ENCODE measurements at places on chromosomes 13 and 19.

- no peak for DNase-seq
These were observed 17.4 kb upstream of the ATXN8OS start for GRCh38 chr13:70090036-70090723.

DNA sequence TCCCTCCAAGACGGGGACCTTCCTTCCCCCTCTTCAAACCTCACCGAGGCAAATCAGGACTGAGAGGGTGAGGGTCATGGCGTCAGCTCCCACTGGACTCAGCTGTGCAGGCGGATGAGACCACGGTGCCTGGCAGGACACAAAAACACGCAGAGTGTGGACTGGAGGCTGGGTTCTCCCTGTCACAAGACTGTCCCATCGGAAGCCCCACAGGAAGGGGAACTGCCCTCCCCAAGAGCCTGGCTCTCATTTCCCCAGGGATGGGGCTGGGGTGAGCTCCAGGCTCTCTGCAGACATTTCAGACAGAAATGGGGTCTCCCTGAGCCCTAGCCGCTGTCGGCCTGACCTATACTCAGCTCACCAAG lies at the start of gene LILRB5:
Gene LILRB5, minus strand, starts transcription at position 158 of the 365 bp plus-strand sequence. Its CDS starts 80 bp downstream, at position 78.
- DNase-seq, result no peak

GRCh38 chr13:30156826-30157615 lies 150.3 kb downstream of the KATNAL1 start:
- DNase-seq, result no peak

DNA sequence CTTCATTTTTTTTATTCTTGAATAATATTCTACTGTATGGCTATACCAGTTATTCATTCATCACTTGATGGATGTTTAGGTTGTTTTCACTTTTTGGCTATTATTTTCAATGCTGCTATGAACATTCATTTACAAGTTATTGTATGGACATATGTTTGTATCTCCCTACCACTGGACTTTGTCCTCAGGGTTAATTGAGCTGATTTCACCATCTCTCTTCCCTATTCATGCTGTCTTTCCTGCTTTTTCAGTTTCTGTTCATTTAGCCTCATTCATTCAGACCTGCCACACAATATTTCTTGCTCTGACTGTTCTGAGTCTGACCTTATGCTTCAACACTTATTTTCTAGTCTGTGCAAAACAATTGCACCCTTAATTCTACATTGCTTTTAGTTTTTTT lies 12.3 kb upstream of the C1QTNF9B start:
- no peak for DNase-seq

GRCh38 chr19:14177496-14178074 lies 28.4 kb downstream of the ADGRL1 start:
- no peak for DNase-seq

DNA sequence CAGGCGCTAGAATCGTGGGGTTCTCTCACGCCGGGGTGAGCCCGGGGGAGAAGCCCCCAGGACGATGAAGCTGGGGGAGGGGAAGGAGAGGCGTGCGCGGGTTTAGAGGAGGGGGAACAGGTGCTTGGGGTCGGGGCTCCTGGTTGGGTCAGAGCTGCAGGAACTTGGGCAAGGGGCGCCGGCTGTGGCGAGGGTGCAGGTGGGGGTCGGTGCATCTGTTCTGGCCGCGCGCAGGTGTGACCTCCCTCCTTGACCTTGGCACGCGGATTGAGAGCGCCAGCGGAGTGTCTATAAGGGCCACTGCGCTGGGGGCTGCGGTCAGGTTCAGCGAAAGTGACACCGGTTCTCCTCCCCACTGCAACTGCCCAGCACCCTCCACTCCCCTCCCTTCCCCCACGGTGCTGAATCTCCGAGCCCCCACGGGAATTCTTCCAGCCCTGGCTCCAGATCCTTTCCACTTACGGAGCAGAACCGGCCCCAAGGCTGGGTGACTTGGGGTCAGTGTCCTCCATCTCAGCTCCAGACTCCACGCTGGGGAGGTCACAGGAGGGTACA lies 618 bp downstream of the TMEM38A start:
- no peak for DNase-seq

DNA sequence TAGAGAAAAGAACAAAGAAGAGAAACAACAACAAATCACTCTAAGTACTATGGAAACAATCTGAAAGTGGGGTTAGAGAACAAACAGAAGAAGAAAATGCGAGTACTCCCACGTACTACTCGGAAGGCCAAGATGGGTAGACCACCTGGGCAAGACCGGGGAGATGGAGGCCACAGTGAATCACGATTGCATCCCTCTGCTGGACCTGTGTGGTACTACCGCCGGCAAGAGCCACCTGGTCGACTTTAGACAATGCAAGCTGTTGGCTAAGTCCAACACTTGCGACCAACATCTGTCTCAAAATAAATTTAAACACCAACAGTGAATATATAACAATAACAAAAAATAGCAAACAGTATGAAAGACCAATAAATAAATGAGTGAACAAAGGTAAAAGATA lies 45.5 kb upstream of the ZNF91 start:
- no peak for DNase-seq

DNA sequence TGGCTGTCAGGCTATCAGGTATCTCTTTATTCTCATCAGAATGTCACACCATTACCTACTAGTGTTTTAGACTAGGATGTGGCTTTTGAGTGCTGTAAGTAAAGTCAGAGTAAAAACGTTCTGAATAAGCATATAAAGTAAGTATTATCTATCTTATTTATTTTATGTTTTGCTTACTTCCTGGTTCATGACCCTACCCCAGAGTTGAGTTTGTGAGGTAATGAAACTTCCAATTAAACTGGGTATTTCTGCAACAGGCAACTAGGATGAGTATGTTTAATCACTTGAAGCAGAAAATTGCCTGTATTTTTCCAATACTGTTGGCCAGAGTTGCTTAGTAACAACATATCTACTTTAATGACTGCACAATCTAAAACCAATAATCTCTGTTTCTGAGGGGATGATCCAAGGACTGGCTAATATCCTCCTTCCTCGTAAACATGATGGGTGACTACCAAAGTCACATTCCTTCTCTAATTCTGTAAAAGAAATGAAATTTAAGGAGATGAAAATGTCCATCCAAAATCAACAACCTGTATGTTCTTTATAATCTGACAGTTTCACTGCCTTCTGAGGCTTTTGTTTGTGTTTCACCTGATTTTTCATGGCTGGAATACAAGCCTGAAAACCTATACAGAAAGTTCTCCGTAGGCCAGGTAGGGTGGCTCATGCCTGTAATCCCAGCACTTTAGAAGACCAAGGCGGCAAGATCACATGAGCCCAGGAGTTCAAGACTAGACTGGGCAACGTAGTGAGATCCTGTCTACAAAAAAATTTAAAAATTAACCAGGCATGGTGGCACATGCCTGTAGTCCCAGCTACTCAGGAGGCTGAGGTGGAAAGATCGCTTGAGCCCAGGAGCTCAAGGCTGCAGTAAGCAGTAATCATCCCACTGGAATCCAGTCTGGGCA lies 83.1 kb downstream of the ABCC4 start:
- no peak for DNase-seq

GRCh38 chr13:73781384-73781783 lies 352.8 kb downstream of the KLF12 start:
- DNase-seq, result no peak

DNA sequence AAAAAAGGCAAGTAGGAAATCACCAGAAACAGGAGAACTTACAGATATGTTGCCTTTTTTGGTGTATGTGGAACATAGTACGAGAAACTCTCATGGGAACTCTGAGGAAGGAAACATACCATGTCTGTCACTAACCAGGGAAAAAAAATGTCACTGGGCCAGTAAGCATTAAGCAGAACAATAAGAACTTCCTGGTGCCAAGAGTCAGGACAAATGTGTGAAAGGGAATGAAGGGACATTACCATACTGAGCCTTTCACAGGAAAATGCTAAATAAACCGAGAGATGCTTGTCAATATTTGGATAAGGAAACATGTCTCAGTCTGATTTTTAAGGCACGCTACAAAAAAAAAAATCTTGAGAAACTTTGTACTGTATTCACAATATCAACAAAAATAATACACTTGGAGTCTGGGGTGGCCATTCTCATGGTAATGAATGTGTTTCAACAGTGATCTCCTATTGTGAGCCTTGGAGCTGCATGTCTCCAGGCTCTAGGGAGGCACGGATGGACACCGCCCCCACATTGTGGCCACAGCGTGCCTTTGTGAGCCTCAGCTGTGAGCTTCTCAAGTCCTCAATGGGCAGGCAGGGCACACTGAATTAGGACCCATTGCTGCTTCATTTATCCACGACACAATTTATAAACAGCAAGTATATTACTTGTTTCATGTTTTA lies 113.0 kb upstream of the ARGLU1 start:
- no peak for DNase-seq

- DNase-seq, result no peak
These were observed 7.5 kb upstream of the SLC39A3 start for GRCh38 chr19:2747349-2747748.

GRCh38 chr13:26538363-26539317 lies 18.8 kb upstream of the WASF3 start:
- DNase-seq, result no peak

GRCh38 chr13:36352350-36352749 lies 6.2 kb upstream of the SPART start:
- DNase-seq, result no peak

DNA sequence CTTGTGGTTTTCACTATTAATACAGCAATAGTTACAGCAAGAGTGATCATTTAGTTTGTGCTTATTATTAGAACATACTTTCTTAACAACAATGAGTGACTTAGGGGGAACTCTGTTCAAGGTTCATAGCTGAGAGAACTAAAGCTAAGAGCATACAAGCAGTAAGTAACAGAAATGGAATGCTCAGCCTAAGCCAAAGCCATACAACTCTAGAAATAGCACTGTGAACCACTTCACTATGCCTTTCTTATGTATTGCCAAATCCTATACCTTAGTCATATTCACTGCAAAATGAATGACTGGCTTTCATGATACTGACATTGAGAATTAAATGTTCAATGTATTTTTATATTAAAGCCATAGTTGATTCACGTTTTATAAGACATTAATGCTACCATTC lies 599.7 kb upstream of the SLITRK1 start:
- no peak for DNase-seq

DNA sequence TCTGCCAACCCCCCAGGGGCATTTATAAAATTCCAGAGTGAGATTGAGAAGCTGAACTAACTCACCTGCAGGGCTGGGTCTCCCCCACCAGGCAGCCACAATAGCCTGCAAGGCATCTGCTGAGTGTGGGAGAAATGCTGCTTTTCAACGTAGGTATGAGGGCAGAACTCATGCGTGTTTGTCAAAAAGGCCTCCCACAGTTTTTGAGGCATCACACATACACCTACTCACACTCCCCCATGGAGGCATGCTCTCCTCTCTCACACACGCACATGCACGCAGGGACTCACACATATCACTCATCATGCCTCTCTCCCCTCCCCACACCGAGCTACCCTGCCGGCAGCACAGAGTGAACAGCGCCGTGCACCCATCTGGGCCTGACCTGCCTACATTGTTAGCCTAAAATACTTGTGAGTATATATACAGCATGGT lies 390.5 kb downstream of the FGF9 start:
- peak; percentile 54 for DNase-seq

GRCh38 chr19:7699417-7700401 lies 2.2 kb downstream of the FCER2 start:
- DNase-seq, result peak; percentile 20

- no peak for DNase-seq
These were observed 276.4 kb downstream of the KLF5 start for GRCh38 chr13:73335210-73335609.

- DNase-seq, result no peak
These were observed 25.3 kb downstream of the B3GLCT start for GRCh38 chr13:31224963-31225559.

GRCh38 chr19:19873381-19873780 lies 7.7 kb downstream of the ZNF253 start:
- no peak for DNase-seq

DNA sequence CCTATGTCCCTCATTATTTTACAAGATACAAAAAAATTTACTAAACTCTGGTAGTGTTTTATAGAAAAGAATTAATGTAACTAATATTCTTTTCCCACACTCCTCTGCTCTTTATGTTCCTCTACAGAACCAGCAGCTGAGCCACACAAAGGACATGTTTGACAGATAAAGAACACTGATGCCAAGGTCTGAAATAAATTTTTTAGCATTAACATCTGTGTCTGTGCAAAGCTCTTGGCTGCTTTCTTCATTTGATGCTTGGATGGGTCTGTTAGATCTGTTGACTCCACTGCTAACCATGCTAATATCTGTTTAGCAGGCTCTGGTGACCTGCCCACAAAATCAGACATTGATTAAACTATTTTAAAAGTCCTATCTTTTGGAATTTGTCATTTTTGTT lies 2363.8 kb downstream of the PCDH9 start:
- no peak for DNase-seq

GRCh38 chr19:10682397-10683063 lies 18.7 kb upstream of the QTRT1 start:
- no peak for DNase-seq

GRCh38 chr13:59463023-59463422 lies 700.7 kb downstream of the DIAPH3 start:
- no peak for DNase-seq

DNA sequence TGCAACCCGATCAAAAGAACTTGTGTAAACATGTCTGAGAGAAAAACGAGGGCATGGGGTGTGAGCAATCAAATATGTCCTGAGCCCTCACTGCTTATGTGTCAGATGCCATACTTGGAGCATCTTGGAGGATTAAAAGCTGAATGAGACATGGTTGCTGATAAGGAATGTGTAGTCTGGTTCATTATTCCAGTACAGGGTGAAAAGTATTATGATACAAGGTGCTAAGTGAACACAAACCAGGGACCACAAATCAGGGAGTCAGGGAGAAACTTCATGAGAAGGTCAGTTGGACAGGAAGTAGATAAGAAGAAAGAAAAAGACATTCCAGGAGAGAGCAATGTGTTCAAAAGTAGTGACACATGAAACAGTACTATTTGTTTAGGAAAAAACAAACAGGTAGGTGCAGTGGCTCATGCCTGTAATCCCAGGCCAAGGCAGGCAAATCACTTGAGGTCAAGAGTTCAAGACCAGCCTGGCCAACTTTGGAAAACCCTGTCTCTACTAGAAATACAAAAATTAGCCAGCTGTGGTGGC lies 2.0 kb upstream of the RCBTB1 start:
- no peak for DNase-seq

GRCh38 chr19:19750842-19751790 lies 18.2 kb upstream of the ZNF14 start:
- no peak for DNase-seq

DNA sequence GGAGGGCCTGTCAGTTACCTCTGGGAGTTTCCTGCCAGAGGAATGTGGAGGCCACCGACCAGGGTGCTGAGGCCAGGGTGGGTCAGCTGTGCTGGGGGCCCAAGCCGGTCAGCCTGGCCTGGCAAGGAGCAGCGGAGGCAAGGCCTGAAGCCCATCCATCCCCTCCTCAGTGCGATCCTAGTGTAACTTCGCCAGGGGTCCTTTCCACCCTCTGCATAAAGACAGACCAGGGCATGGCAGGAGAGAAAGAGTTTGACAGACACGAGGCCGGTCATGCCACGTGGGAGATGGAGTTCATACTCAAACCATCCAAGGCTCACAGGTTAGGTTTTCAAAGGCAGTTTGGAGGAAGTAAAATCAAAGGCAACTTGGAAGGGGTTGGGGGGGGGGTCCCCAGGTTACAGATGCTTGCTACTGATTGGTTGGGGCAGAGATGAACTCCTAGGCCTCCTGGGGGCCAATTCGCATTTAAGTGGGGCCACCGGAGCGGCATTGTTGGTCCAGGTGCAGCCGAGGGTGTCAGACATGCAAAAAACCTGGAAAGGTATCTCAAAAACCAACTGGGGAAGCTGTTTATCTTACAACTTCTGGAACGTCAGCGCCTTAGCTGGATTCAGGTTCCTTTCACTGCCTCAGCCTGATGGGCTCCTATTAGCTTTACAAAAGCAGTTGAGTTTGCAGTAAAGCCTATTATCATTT lies 36.8 kb upstream of the DPRX start:
- DNase-seq, result no peak

GRCh38 chr19:10653482-10653731 lies 739 bp upstream of the ILF3 start:
- no peak for DNase-seq

Measured in stimulated activated CD4-positive, alpha-beta T cell treated with anti-CD3 and anti-CD28 coated beads, Interleukin-12 subunit alpha, Interleukin-12 subunit beta, amount 100 ng/mL, for 4 hours (primary cell).